ENCODE measurements at places on chromosomes 2 and 18.
A peak's percentile ranks its signal among the peaks of the same experiment; 100 is the strongest.

GRCh38 chr2:213066443-213066743 is 85.0 kb downstream of the IKZF2 start:
- no peak for DNase-seq

GRCh38 chr2:86225581-86225980 is 26.3 kb downstream of the MRPL35 start:
- peak; percentile 23 for DNase-seq

- no peak for DNase-seq
Measured at GRCh38 chr2:239559417-239560261, 158.8 kb upstream of the HDAC4 start.

DNA sequence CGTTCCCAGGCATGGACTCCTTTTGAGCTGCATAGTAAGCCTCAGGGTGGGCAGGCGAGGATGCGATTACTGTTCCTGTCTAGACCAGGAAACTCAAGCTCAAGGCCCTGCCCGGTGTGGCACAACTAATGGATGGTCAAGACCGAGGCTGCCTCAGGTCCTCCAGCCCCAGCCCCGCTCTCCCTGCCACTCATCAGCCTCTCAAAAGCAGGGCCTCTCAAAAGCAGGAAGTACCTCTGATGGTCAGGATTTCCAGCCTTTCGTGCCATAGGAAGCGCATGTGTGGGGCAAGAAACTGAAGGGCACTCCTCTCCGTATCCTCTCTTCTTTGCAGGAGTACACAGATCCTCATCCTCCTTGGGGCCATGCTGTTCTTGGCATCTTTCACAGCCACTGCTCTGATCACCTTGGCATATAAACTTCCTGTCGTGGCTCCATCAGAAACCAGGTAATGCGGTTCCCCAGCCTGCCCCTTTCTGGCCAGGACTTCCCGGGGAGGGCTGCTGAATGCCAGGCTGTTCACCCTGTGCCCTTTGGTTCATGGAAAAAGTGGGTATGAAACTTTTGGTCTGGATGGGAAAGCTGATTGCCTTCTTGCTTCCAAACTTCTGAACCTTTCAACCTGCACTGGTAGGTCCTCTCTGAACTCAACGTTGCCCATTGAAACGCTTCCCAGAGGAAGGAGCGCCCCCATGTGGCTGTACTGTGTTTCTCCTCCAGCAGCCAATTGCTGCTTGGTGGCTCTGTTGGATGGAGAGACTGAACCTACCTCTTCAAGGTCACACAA is 82.8 kb upstream of the SEC11C start:
- peak; percentile 86 for DNase-seq

DNA sequence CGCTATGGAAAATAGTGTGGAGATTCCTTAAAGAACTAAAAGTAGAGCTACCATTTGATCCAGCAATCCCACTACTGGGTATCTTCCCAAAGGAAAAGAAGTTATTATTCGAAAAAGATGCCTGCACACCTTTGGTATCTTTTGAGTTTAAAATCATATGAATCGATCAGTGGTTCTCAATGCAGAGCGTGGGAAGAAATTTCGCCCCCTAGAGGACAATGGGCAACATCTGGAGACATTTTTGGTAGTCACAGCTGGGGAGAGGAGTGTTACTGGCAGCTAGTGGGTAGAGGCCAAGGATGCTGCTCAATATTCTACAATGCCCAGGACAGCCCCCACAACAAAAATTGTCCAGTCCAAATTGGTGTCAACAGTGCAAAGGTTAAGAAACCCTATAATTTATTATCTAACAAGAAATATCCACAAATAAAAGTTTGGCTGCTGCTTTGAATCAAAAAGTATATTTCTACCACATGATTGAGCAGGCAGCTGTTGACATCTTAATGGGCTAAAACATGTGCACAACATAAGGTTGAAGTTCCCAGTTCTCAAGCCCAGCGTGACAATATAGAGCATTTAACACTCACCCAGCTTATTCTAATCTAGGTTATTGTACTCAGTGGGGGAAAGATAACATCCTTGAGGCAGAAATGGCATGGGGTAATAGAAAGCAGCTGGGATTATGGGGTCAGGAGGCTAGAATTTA is 425.7 kb downstream of the LRATD1 start:
- DNase-seq, result no peak

DNA sequence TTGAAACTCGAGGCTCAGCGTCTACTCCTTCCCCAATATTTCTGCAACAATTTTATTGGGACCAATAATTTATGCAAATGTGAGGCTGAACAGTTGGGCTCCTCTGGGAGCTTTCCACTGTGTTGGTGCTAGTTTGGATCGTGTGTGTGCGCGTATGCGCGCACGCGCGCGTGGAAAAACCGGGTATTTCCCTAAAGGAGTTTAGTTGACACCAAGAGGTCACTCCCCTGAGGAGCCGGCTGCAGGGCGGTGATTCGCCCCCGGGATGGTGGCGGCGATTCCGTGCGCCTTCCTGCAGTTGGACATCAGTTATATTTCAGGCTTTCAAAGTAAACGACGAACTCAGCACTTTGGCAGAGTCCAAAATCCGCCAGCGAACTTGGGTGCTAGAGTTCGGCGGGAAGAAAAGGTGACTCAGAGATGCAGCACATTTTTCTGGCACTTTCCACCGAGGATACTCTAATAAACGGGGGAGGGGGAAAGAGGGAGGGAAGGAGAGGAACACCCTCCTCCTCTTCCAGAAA is 186.5 kb upstream of the FANCL start:
- DNase-seq, result no peak

DNA sequence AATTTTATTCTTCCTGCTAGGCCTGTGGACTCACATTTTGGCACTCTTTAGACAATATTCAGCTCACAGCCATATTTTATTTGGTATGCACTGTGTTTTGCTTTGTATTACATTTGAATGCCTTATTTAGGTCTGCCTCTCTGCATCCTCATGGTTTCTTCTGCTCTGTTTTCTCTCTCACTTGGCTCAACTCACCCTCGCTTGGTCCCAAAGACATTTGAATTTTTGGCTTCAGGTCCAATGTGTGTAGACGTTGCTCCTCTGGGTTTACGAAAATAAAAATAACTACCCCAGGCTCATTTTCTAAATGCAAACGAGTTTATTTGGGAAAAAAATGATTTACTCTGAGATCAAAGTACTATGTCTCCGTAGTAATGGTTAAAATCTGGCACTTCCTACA is 91.1 kb upstream of the REG3A start:
- DNase-seq, result no peak

- DNase-seq, result peak; percentile 27
Measured at GRCh38 chr2:176085861-176086771, 2.4 kb upstream of the EVX2 start.

DNA sequence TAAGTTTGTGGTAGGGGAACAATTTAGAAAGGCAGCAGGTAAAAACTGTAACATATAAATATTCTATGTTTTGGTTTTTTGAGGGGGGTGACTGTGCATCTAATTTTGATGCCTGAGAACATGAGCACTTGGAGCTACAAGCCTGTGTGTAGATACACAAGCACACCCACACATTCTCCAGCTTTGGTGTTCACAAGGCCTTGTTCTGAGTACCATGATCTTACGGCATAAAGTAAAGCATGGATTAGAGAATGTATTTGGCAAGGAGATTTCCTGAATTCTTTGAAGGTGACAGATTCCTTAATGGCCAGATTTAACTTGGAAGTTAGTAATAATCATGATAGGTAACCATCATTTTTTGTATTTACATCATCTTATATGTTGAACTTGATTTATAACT is 42.7 kb downstream of the MAP3K20 start:
- DNase-seq, result no peak

DNA sequence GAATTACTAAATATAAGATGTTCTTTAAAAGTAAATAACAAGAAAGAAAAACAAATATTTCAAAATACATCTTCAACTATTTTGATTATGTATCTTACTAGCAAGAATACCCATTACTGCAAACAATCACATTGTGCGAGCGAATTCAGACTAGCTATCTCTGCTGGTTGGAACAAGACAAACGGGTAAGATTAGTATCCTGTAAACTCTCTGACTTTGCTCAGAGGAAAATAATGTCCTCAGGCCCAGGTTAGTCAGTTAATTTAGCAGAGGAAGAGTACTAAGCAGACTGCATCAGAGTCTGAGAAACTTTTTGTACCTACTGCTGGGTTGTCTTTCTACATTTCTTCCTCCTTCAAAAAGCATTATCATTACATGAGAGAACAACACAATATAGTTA is 50.4 kb upstream of the MCM6 start:
- DNase-seq, result peak; percentile 55

DNA sequence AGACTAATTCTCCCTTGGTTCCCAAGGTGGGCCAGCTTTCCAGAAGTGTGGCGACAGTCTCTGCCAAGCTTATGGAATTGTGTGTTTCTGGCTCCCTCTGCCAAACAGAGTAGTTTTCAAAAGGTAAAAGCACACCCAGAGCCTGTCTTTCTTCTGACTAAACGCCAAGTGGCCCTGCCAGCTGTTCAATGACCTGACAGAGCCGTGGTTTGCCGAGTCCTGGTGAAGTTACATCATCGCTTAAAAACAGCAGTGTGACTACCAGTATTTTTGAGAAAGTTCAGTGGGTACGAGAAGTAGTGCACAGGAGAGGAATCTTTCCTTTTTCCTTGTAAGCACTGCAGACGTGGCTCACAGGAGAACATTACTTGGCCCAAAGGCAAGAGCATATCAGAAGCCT is 1.9 kb downstream of the PER2 start:
- peak; percentile 89 for DNase-seq

GRCh38 chr2:238420442-238420841 is 6.3 kb upstream of the ASB1 start:
- DNase-seq, result no peak

DNA sequence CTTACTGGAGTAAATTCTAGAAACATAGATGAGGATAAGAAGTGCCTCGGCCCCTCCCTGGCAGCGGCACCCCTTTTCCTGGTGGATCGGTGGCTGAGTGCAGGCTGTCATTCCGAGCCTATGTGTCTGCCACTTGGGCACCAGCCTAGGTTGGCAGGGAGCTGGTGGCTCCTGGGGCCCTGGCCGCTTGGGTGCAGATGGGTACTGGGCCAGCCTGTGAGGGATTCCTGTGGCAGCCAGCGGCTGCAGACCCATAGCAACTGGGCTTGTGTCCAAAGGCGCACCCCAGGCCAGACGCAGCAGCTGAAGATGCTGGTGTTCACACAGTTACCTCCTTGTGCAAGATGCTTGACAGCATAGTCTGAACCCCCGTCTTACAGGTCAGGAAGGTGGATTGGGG is 2.8 kb downstream of the SNORC start:
- DNase-seq, result no peak

DNA sequence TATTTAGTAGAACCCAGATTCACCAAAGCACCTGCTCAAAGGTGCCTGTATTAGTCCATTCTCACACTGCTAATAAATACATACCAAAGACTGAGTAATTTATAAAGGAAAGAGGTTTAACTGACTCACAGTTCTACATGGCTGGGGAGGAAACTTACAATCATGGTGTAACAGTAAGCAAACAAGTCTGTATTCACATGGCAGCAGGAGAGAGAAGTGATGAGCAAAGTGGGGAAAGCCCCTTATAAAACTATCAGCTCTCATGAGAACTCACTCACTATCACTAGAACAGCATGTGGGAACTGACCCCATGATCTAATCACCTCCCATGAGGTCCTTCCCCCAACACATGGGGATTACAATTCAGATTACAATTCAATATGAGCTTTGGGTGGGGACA is 28.0 kb upstream of the DDX18 start:
- no peak for DNase-seq

- no peak for DNase-seq
Measured at GRCh38 chr2:203225423-203226039, 13.3 kb upstream of the CYP20A1 start.

GRCh38 chr18:24015639-24016631 is 1.4 kb downstream of the TTC39C start:
- no peak for DNase-seq

GRCh38 chr2:157173740-157174184 is 83.7 kb upstream of the GALNT5 start:
- DNase-seq, result peak; percentile 36

- no peak for DNase-seq
Measured at GRCh38 chr2:96085541-96086355, 30.6 kb downstream of the ADRA2B start.

DNA sequence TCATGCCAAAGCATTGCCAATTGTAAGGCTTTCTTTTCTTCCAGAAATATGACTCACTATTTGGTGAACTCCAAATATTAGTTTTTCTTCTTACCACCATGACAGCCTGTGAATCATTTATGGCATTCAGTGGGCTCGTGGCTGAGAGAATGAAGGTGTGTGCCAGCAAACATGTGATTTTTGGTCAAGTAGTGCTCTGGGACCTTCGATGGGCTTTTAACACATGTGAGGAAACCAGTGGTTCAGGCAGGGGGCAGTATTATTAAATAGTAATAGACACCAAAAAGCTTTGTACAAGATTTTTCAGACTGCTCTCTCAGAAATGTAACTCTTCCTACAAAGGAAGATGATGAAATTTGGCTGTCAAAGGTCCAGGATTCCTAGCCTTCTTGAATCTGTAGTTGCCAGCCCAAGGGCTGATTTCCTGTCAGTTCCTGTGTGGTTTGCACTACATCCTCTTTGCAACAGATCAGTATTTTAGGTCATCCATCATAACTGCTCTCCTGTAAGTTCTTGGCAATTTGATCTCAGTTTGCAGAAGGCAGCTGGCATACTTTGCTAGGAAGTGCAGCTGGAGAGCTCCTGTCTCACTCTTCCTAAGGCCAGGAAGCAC is 64.3 kb downstream of the BABAM2 start:
- peak; percentile 83 for DNase-seq

DNA sequence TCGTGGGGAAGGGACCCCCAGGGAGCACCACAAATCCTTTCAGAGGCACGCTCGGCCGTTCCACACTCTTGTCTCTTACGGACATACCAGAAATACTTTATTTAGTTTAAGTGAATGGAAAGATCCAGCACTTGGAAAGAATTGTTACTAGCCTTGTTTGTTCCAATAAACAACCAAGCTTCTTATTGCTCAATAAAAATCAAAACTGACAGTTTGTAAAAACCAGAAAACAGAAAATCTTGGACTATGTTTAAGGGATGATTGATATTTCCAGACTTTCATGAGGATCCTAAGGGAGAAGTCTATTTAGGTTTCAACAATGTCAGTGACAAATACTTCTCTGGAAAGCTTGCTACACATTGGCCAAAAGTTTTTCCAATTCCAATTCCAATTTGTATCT is 31.6 kb upstream of the CCBE1 start:
- no peak for DNase-seq

GRCh38 chr2:239678186-239678490 is 277.3 kb upstream of the HDAC4 start:
- no peak for DNase-seq

DNA sequence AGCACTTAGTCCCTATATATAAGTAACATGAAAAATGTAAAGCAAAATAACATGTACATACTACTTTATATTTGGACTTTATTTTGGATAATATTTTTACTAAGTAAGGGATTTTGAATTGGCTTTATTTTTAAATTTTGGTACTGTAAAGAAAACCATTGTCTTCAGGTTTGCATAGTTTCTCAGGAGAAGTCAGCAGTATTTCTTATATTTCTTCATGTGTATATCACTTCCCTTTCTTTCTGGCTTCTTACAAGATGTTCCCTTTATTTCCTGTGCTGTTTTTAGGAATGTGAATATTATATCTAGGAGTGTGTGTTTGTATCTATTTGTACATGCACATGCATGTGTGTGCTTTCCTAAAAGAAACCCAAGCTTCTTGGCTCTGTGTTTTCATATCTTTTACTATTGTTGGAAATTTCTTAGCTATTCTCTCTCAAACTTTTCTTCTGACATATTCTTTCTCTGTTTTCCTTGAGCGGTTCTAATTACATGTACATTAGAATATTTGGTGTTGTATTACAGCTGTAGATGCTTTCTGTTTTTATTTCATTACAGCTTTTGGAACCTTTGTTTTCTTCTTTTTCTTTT is 1549.7 kb upstream of the ACVR2A start:
- DNase-seq, result no peak
